Stimulated activated CD8-positive, alpha-beta memory T cell treated with anti-CD3 and anti-CD28 coated beads, Interleukin-2, amount 100 ng/mL, for 48 hours (primary cell): ENCODE measurements at places on chromosomes 11 and 22.
A peak's percentile ranks its signal among the peaks of the same experiment; 100 is the strongest.

GRCh38 chr11:17391493-17392355 lies 3.3 kb upstream of the KCNJ11 start:
- DNase-seq = no peak

- DNase-seq = peak; percentile 70
Observed at GRCh38 chr22:42437488-42438292, 5.5 kb upstream of the NFAM1 start.

DNA sequence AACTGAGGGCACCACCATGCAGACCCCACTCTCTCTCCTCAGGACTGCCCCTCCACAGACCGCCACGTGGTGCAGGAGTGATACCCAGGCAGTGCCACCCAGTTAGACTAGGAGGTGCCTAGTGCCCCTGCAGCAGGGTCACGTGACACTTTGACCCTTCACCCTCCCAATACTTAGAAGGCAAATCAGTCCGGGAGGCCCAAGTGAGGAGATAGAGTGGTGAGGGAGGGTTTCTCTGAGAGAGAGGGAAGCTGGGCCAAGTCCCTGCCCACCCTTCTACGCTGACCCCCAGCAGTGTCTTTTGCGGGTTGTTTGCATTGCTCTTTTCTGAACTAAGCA lies 84.6 kb downstream of the BUD13 start:
- DNase-seq = no peak

GRCh38 chr11:86156397-86156955 lies 87.6 kb upstream of the PICALM start:
- no peak for DNase-seq
